ENCODE measurements at places on chromosomes 12 and 14. TPM values are rescaled to one million over a fixed set of nuclear protein-coding genes. Genes with fewer than 3 reads are reported as not detected.

GARIN6 gene
- total RNA-seq: not detected

IGF1 gene
- not detected for total RNA-seq

CELA1 gene
- total RNA-seq: not detected

KRT3 gene
- 0.07 TPM for total RNA-seq

HOXC13 gene
- total RNA-seq: 10.3 TPM

NGB gene
- not detected for total RNA-seq

P2RX7 gene
- not detected for total RNA-seq

CAPZA3 gene
- total RNA-seq: not detected

SMIM41 gene
- total RNA-seq: not detected

PKP2 gene
- 2.7 TPM for total RNA-seq

GPR137C gene
- 0.08 TPM for total RNA-seq

FBLN5 gene
- total RNA-seq: 2.4 TPM

KRT85 gene
- total RNA-seq: not detected

RNU4-1 gene
- total RNA-seq: not detected

CLEC9A gene
- not detected for total RNA-seq

IRF2BPL gene
- total RNA-seq: 23.0 TPM

OTOGL gene
- total RNA-seq: not detected

KRT71 gene
- total RNA-seq: 0.05 TPM

TM9SF1 gene
- 70.9 TPM for total RNA-seq

KLRK1 gene
- total RNA-seq: not detected

ACYP1 gene
- 21.8 TPM for total RNA-seq

TCL1B gene
- not detected for total RNA-seq

RFC5 gene
- 46.2 TPM for total RNA-seq

TAC3 gene
- total RNA-seq: not detected

KIF5A gene
- 0.29 TPM for total RNA-seq

ANO4 gene
- total RNA-seq: not detected

ART4 gene
- total RNA-seq: 0.09 TPM
